ENCODE measurements at places on chromosomes 6 and 20. TPM values are rescaled to one million over a fixed set of nuclear protein-coding genes. Genes with fewer than 3 reads are reported as not detected.

The NOL4L gene
- 3.9 TPM for total RNA-seq

The TLDC2 gene
- total RNA-seq: not detected

The SLC2A4RG gene
- 110 TPM for total RNA-seq

The ACTL10 gene
- total RNA-seq: 5.1 TPM

The ADGRB3 gene
- total RNA-seq: not detected
